ENCODE measurements at places on chromosomes 7 and 10.

GRCh38 chr7:155223503-155223902 lies 74.2 kb upstream of the INSIG1 start:
- no peak for DNase-seq

GRCh38 chr10:33832124-33832787 lies 497.8 kb upstream of the NRP1 start:
- DNase-seq = no peak

DNA sequence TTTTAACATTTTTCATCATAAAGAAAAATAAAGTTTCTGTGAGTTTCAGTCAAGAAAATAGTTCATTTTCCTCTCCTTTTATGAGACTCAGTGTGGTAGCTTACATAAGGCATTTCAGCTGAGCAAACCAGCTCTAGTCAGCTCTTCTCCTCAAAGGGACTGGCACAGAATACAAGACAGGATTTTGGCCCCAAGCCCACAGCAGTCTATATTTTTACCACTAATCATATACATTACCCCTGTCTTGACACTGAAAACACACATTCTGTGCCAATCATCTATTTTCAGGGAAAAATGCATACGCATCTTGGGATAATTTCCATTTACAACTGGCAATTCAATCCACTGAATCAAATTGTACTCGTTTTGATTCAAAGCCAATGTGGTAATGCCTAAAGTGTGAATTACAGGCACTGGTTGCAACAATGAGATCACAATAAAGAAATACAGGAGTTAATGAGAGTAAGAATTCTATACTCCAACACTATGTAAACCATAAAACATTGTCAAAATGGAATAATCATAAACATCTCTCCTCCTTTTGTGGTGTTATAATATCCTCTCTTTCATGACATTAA lies 186.4 kb downstream of the CACNA2D1 start:
- no peak for DNase-seq

- peak; percentile 26 for DNase-seq
Measured at GRCh38 chr7:130144312-130145171, 60.7 kb downstream of the TMEM209 start.

- DNase-seq = no peak
Measured at GRCh38 chr10:119643306-119644204, 7.6 kb upstream of the BAG3 start.

- DNase-seq = no peak
Measured at GRCh38 chr7:85115006-85115405, 71.8 kb downstream of the SEMA3D start.

- no peak for DNase-seq
Measured at GRCh38 chr7:4683043-4683883, 1.2 kb downstream of the FOXK1 start.

DNA sequence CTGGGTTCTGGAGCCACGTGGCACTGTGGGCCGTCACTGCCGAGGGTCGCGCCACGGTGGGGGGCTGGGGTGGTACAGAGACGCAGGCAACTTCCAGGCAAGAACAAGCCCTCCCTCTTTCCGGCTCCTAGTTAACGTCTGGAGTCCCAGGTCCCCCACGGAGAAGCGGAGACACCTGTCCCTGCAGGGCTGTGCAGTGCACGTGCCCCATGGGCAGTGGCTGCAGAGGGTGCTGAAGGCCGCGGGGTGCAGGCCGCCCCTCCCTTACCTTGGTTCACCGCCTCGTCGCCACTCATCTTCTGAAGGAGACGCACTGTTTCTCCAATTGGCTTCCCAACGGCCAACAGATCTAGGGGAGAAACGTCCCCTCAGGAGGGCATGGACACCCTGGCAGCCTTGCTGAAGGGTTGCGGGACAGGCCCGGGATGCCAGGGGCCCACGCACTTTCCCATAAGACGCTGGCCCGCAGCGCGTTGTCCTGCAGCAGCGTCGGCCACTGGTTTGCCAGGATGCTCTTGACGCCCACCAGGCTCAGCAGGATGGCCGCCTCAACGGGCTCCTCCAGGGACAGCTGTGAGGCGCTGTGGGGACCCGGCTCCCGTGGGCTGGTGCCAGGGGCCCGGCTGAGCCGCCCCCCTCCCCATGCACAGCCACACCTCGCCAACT lies 24.3 kb upstream of the NKX6-2 start:
- no peak for DNase-seq

GRCh38 chr7:66296001-66296521 lies 90.9 kb downstream of the TPST1 start:
- DNase-seq = peak; percentile 44

GRCh38 chr7:71868797-71869196 lies 543.3 kb downstream of the CALN1 start:
- DNase-seq = no peak

DNA sequence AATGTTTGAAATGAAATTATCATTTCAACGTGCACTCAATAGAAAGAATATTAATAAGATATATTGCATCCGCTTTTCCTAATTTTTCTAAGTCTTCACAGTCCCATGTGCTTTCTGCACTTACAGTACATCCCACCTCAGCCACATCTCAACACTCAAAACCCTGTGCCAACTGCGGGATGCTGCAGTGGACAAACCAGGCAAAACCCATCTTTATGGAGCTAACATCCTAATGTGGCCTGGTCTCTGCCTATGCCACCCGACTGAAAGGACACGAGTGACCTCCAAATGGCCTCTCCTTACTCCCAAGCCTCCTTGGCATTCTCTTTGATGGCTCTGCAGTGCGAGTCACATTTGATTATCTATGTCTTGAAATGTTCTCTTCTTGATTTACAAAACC lies 57.4 kb upstream of the ADRB1 start:
- no peak for DNase-seq

- DNase-seq = no peak
Measured at GRCh38 chr7:156963472-156963871, 14.0 kb downstream of the NOM1 start.

DNA sequence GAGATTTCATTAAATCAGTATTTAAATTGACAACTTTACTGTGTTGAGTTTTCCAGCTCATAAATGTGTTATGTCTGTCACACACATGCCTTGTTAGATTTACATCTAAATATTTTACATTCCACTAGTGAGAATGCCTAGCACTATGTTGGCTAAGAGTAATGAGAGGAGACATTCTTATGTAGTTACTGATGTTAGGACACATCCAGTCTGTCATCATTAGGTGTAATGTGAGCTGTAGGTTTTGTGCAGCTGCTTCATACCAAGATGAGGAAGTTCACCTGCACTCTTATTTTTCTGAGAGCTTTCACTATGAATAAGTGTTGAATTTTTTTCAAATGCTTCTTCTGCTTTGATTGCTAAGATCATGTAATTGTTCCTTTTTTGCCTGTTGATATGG lies 218.0 kb upstream of the IGFBP3 start:
- peak; percentile 81 for DNase-seq

GRCh38 chr7:124796771-124797170 lies 31.2 kb upstream of the GPR37 start:
- no peak for DNase-seq

- DNase-seq = no peak
Measured at GRCh38 chr7:91169830-91170191, 94.4 kb upstream of the FZD1 start.

- no peak for DNase-seq
Measured at GRCh38 chr7:108360058-108360800, 96.0 kb downstream of the NRCAM start.

- no peak for DNase-seq
Measured at GRCh38 chr10:89838044-89838615, 136.7 kb downstream of the KIF20B start.
